ENCODE measurements at places on chromosomes 7 and 10.

DNA sequence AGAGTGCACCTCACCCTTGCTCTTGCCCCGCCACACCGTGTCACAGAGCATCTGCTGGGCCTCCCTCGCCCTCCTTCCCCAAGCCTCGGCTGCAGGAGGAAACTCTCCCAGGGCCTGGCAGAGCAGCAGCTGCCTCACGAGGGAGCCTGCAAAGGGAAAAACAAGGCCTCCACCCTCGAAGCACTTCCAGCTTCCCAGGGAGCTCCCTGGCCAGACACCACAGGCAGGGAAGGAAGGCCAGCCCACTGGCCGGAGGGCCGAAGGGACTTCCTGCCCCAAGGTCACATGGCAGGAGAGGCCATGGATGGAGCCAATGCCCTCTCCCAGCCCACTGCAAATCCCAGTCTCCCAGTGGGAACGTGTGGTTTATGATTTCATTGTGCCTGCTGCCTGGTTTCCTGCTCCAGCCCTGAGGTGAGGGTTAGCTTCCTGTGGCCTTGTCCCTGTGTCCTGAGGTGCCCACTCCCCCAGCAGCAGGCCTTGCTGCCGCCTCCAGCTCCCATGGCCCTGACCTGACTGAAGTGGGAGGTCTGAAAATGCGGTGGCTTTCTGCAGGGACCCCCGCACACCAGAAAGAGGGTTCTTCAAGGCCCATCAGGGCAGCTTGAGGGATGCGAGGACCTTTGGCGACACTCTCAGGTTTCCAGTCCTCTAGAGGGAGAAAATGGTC is 100.5 kb upstream of the PPIF start:
- DNase-seq = no peak

GRCh38 chr10:67004690-67005089 is 78.9 kb downstream of the LRRTM3 start:
- DNase-seq = no peak

DNA sequence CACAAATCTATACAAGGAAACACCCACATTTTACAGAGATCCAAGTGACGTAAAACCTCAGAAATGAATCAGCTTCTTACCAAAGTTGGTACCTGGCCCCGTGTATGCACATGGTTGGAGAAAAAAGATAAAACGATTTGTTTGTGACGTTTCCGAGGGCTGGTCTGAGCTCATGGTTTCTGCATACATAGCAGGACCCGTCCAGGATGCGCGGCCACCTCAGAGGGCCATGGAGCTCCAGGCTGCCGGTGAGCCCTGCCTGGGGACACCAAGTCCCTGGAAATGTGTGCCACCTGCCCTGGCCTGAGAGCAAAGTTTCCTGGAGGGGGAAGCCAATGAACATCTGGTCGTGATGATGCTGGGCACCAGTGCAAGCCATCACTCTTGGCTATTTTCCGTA is 402.6 kb upstream of the MKI67 start:
- no peak for DNase-seq

DNA sequence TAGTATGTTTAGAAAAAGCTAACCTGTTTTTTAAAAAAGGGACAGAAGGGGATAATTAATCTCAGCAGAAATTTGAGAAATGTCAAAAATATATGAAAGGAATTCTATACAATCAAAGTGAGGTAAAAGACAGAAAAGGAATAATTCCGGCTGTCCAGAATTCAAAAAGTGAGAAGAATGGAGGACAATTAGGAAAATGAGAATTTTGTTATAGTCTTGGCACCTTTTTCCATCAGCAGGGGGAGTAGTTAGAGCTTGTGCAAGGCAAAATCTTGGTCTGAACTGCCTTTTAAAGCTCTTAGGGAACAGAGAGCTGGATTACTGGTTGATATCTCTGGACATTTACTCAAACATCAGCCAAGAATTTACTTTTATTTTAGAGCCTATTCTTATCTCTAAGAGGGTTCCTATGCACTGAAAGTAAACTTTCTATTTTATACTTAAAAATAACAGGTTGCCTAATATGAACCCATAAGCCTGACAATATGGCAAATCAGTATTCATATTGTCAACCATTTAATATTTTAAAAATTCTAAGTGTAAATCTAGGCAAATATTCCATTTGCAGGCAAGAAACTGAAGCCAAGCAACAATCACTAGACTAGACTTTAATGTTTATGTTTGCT is 185.6 kb downstream of the ANK3 start:
- DNase-seq = no peak

- DNase-seq = no peak
Measured at GRCh38 chr10:97789770-97790397, 18.1 kb upstream of the SFRP5 start.

- no peak for DNase-seq
Measured at GRCh38 chr7:43692582-43693373, 36.5 kb downstream of the COA1 start.

- DNase-seq = no peak
Measured at GRCh38 chr7:84813376-84813775, 373.5 kb downstream of the SEMA3D start.

- DNase-seq = no peak
Measured at GRCh38 chr10:15744217-15744865, 24.6 kb upstream of the ITGA8 start.

- DNase-seq = no peak
Measured at GRCh38 chr10:4725917-4726606, 99.9 kb upstream of the AKR1E2 start.

- no peak for DNase-seq
Measured at GRCh38 chr10:97188261-97188711, 2.5 kb upstream of the SLIT1 start.

GRCh38 chr7:36355490-36355889 is 34.2 kb upstream of the ANLN start:
- no peak for DNase-seq

GRCh38 chr7:91198371-91198770 is 65.9 kb upstream of the FZD1 start:
- DNase-seq = no peak

GRCh38 chr7:126483972-126484371 is 768.8 kb downstream of the GRM8 start:
- DNase-seq = no peak

DNA sequence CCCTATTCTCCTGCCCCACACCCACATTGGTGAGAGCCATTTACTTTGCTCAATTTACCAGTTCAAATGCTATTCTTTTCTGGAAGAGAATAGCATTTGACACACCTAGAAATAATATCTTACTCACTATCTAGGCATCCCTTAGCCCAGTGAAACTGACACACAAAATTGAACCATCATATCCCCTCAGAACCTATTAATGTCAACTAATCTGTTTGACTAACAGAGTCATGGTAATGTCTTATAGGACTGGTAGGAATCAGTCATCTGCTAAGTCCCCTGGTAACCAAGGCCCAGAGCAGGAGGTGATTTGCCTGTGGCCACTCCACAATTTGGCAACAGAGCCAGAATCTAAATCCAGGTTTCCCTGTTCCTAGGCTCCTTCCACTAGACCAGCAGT is 63.3 kb downstream of the PPP1R3C start:
- no peak for DNase-seq

GRCh38 chr7:101363734-101364374 is 1.2 kb downstream of the COL26A1 start:
- peak; percentile 53 for DNase-seq

DNA sequence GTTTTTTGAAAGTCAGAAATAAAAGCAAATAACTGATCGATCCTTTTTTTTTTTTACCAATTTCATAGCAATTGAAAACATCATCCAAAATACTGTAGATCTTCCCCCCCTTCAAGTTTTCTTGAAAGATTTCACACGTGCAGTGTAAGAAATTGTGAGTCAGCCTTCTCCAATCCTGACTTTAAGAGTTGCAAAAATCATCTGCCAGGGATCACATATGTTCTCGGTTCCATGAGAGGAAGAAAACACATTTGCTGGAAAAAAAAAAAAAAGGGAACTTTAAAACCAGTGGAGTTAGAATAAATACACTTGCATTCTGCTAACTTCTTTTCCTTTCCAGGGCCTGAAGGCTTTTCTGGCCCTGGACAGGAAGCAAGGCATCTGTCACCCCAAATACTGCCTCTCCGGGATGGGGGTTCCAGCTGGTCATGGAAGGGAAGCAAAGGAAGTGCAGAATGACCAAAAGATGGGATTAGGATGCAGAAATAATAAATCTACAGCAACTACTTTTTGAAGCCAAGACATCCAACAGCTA is 198.4 kb upstream of the KIAA1217 start:
- DNase-seq = no peak

DNA sequence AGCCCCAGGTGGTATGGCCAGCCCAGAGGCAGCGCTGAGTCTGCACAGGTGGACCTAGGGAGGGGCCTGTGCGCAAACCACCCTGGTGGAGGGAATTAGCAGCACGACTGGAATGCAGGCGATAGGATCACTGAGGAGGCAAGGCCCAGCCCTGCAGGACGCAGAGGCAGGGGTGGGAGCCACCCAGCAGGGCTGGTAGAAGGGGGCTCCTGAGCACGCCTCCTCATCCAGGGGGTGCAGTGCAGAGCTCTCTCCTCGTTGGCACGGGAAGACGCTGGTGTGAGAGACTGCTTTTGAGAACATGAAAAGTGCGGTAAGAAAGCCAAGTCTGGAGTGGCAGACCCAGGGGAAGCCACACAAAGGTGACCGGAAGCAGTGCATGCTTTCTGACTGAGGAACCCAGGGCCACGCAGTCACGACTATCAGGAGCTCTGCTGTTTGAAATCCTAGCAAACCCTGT is 6.0 kb downstream of the FXYD4 start:
- DNase-seq = no peak

DNA sequence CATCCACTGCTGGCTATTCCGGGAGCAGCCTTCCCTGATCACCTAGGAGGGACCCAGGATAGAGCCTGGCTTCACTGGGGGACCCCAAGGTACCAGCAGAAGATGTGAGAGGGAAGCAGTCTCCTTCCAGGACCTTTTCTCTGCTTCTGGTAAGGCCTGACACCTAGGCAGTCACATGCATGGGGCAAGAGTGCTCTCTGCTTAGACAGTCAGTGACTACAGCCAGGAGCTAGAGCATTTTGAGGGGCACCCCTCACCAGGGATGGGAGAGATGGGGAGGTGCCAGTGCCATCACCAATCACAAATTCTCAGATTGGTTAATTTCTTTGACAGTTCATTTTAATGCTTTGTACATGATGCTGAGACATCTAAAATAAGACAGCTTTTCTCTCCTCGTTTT is 13.9 kb upstream of the ADO start:
- no peak for DNase-seq

- DNase-seq = no peak
Measured at GRCh38 chr7:139737221-139738100, 40.3 kb downstream of the HIPK2 start.

DNA sequence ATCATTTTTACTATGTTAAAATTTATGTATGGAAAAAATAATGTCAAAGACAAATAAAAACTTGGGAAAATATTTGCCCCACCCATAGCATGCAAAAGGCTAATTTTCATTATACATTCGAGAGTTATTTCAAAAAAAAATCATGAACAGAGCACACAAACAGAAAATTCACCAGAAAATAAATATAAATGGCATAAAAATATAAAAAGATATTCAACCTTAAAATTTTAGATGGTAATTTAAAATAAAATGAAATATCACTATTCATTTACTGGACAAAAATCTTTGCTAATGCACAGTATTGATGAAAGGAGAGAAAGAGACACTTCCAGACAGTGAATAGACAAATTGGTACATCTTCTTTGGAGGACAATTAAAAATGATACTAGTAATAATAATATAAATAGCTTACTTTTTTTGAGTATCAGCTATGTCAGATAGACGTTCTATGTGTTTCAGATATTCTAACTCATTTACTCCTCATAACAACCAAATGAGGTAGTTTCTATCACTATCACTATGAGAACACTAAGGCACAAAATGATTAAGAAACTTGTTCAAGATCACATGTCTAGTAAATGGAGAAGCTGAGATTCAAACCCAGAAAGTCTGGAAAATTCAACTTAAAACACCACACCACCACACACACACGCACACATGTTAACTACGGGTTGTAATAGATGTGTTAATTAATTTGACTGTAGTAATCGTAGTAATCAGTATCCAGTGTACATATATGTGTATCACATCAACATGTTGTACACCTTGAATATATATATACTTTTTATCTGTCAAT is 63.0 kb downstream of the CCDC71L start:
- no peak for DNase-seq

GRCh38 chr7:18030758-18031157 is 3.1 kb upstream of the PRPS1L1 start:
- no peak for DNase-seq

- no peak for DNase-seq
Measured at GRCh38 chr7:77687747-77688144, 8.5 kb upstream of the RSBN1L start.

DNA sequence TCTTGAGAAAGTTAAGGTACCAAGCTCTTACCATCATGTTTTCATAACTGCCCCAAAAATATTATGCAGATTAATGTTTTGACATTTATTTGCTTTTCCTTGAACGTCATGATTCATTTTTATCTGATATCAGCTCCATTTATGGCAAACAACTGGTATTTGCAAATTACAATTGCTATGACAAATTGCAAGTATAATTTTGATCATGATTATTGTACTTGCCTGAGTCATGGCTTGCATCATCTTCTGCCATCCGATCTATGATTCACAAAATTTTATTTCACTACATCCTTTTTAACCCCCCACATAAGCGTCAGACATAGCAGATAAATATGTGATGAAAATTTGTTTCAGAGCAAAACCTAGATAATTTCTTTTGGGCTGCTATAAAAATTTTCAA is 155.0 kb downstream of the STK31 start:
- DNase-seq = no peak

DNA sequence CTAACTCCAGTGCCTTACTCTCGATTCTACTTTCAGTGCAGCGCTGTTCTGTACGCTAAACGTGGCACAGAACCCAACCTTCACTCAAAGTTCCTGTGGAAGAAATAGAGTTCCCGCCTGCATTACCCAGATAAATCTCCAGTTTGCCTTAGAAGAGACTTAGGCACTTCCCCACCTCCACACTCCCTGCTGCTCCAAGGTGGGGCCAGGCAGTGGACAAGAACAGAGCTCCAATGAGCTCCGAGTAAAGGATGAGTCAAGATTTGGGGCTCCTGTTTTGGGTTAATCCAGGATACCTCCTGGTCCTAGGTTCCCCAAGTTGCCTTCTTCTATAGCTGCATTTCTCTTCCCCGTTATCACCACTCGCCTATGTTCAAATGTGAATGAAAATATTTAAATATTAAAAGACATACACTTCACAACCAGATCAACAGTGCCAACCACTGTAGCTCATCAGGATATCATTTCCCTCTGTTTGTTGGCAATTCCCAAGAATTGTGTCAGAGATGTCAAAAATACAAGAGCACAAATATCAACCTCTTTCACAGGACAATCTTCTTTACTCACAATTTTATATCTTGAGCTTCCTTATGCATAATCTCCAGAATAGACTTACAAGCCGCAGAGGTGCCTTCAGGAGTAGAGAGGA is 48.0 kb downstream of the MALSU1 start:
- DNase-seq = no peak

GRCh38 chr10:91683975-91684374 is 51.1 kb upstream of the PPP1R3C start:
- DNase-seq = no peak

- no peak for DNase-seq
Measured at GRCh38 chr10:15320118-15320517, 51.0 kb downstream of the FAM171A1 start.

- DNase-seq = no peak
Measured at GRCh38 chr7:35630024-35630972, 64.6 kb downstream of the HERPUD2 start.
